ENCODE measurements at places on chromosomes 11 and 22. TPM values are rescaled to one million over a fixed set of nuclear protein-coding genes. Genes with fewer than 3 reads are reported as not detected.

TTC36 gene
- 0.97 TPM for total RNA-seq

- DNase-seq = no peak
Measured at GRCh38 chr22:46774253-46774979, 12.0 kb downstream of the TBC1D22A start.

GRCh38 chr11:92829671-92830070, 139.8 kb upstream of the MTNR1B start:
- DNase-seq = no peak

GRCh38 chr22:34113381-34113780, 193.1 kb upstream of the LARGE1 start:
- no peak for DNase-seq

TMEM80 gene
- 16.8 TPM for total RNA-seq

LAYN gene
- total RNA-seq = 41.9 TPM
